Fibroblast of skin of scalp (primary cell): ENCODE measurements at places on chromosomes 7 and 10.
A peak's percentile ranks its signal among the peaks of the same experiment; 100 is the strongest.

GRCh38 chr7:24039991-24040624 lies 243.9 kb upstream of the NPY start:
- no peak for DNase-seq

DNA sequence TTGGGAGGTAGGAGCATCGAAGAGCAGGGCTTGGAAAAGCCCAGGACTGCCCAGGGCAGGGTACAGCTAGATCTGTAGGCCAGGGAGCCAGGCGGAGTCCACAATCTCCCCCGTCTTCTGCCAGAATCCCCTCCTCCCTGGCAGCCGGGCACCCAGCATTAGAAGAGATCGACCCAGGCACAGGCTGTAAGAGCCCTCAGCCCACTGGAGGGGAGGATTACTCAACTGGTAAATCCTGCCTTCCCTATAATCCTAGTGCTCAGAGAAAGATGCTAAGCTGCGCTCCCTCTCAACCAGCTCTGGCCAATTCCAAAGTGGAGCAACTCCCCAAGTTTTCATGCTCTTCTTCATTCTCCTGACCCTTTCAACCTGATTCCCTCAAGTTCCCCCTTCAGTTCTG lies 3.2 kb downstream of the SPOCK2 start:
- DNase-seq: no peak

GRCh38 chr10:69681436-69681835 lies 51.4 kb downstream of the FAM241B start:
- DNase-seq: no peak

DNA sequence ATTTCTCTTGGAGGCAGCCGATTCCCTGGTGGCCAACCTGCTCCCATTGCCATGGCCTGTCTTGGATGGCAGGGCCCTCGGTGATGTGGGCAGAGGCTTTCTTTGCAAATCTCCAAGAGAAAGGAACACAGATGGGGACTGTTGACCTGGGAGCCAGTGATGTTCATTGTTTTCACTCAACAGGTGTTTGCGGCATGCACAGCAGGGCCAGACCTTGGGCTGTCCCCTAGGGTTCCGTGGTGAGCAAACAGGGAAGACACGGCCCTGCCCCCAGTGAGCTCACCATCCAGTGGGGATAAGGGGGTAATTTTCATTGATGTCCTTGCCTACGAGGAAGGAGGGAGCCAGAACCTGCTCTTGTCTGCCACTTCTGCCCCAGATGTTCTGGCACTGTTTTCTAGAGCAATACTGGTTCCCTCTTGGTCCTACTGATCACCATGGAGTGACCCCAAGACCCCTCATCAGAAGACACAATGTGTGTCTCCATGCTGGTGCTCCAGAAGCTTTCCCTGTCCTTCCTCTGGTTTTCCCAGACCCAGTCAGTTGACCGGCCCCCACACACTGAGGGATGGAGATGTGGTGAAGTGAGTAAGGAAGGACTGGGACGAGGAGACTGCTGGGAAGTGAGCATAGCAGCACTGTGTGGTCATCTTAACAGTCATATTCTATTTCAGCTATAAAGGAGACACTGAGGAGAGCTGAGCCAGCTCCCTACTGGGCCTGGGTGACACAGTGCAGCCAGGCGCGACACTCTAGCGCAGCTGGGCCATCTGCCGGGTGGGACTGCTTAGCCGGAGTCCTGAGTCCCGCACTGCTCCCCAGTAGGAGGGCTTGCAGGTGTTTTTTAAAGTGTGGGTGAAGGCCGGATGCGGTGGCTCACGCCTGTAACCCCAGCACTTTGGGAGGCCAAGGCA lies 20.4 kb upstream of the FIGNL1 start:
- DNase-seq: no peak

- peak; percentile 71 for DNase-seq
Measured at GRCh38 chr7:36034020-36034419, 119.0 kb upstream of the EEPD1 start.

DNA sequence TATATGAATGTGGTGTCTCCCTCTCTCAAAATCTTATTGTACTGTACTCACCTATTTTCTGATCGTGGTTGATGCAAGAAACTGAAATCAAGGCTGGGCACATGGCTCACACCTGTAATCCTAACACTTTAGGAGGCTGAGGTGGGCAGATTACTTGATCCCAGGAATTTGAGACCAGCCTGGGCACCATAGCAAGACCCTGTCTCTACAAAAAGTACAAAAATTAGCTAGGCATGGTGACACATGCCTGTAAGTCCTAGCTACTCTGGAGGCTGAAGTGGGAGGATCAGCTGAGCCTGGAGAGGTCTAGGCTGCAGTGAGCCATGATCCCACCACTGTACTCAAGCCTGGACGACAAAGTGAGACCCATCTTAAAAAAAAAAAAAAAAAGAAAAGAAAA lies 16.0 kb downstream of the MMRN2 start:
- no peak for DNase-seq

DNA sequence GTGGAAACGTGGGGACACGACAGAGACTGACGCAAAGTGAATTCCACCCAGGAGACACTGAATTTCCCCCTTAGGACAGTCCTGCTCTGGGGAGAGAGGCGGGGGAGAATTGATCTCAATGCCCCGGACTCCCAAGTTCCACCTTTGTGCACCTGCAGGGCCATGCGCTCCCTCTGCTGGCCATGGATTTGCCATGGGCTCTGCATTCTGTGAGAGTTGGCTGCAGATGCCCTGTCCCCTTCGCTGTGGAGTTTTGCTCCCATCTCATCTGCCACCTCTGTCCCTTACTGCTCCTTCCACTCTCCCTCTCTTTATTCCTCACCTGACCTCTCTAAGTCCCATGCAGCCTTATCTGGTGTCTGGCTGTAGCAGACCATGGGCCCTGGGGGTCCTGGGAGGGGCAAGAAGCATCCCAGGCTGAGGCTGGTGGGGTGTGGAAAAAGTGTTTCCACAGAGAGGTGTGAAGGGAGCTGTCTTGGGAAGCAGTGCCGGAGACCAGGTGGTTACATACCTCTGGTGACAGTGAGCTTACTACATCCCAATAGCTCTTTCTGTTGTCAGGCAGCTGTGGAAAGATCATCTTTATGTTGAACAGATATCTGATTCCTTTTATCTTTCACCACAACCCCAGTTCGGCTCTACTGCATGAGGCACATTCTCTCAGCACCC lies 14.3 kb downstream of the GHRHR start:
- DNase-seq: no peak
